ENCODE measurements at places on chromosomes 2 and 18.

DNA sequence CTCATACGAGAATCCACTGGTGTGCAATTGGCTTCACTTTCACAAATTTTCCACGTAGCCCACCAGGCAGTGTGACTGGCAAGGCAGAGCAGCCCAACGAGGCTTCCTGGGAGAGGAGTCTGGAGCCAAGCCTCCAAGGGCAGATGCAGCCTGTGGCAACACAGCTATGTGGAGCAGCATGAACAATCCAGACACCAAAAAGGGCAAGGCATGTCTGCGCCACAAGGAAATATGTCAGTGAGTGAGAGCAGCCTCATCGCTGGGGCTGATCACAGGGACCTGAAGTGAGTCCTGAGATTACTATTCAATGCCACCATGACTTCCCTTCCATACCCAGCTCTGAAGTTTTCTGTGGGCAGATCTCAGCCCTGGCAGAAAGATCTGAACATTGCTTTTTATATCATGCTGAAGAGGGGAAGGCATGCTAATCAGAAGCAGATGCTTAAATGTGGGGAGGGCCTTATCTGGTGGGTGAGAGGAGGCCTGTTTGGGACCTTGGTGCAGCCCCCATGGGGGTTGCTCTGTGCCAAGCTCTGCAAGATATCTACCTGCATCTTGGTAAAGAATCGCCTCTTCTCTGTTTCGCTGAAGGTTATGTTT, 40.0 kb upstream of the PUM2 start:
- no peak for DNase-seq

DNA sequence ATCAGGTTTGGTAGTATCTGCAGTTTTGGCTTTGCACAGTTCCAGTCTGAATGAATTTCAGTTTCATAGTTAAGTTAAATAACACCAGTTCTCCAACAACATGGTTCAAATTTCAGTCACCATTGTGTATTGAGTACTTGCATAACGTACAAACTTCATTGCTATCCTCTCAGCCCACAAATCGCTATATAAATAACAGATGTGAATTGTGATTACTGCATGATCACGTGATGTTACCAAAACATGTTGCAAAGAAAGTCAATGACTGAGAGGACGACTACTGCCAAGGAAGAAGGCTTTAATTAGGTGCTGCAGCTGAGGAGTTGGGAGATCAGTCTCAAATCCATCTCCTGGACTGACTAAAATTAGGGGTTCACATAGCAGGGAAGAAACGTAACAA, 48.2 kb downstream of the COL4A4 start:
- DNase-seq: no peak

DNA sequence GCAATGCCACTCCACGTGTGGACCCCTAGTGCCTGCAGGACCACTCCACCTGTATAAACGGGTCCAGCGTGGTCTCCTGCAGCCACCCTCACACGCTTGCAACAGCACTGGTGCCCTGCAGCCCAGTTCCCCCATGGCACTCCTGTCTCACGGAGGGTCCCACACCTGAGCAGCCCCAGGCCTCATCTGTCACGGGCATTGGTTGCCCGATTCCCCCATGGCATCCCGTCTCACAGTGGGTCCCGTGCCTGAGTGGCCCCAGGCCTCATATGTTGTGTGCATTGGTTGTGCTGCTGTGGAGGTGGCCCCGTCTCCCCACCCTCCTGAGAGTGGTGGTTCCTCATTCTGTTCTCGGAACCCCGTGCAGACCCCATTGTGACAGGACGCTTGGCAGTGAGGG, 43.4 kb downstream of the CTDP1 start:
- DNase-seq: no peak

- no peak for DNase-seq
Measured at GRCh38 chr2:74935975-74936391, 22.5 kb upstream of the POLE4 start.

DNA sequence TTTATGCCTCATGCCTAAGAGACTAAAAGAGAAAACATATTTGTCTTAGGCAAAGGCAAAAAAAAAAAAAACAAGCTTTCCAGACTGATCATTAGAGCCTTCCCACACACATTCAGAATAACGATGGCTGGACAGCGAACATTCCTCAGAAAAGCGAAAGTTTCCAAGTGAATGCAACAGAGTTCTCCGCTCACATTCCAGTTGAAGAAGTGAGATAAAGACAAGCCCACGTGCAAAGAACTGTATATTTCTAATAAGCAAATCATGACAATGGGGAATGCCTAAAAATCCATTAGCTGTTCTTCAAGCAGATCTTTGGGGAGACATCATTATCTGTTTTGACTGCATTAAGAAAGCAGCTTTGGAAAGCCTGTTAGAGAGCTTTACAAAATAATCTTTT, 347.9 kb downstream of the METTL4 start:
- no peak for DNase-seq

DNA sequence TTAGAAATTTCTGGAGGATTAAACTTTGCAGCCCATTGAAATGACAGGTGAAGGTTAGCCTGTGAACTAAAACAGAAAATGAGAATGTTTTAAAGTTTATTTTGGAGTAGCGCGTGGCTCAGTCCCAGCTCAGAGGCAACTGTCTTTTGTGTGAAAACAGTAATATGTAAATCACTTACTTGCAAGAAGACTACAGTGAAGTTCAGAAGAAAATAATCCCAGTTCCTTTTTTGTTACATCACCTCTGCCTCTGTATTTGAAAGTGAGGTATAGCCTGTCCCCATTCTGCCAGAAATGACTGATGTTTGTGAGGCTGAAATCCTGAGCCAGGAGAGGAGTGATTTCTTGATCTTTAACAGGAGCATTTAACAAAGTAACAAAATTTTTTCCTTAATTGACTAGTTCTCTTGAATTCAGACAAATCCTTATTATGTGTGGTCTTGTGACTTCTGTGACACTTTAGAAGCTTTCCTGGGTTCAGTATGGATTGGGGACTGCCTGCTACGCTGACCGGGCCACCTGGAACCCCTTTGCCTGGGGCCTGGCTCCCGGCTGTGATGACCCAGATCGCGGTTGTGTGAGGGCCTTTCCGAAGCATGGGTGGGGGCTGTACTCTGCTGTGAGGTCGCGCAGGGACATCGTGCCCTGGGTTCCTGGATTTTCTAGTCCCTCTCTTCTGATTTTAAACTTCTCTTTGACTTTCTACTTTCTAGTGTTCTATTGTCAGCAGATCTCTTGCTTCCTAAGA, 24.3 kb downstream of the TRAPPC12 start:
- no peak for DNase-seq

DNA sequence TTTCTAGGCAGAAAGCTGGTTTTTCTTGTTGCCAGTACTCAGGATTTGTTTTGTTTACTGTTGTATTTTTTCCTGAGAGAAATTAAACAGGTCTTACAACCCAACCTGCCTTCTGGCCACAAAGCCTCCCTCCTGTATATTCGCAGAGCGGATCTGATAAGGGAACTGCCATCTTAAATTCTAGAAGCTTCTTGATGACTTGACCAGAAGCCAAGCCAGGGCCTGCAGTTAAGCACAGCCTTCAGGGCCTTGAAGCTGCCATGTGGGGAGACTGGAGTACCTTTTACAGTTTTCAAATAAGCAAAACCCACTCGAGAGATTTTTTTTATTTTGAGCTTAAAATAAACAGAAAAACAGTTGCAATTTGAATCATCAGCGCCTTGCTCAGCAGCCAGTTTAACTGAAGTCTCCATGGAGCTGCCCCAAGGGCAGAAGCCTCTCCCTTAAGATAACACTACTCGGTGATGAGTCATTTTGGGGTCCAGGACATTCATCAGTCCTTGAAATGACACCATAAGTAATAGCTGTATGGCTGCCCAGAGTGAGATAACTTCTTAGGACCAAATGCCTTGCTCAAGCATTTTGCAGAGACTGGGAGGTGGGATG, 51.5 kb upstream of the PHLPP1 start:
- DNase-seq: no peak

- no peak for DNase-seq
Measured at GRCh38 chr18:46291149-46291548, 187.0 kb downstream of the HAUS1 start.

DNA sequence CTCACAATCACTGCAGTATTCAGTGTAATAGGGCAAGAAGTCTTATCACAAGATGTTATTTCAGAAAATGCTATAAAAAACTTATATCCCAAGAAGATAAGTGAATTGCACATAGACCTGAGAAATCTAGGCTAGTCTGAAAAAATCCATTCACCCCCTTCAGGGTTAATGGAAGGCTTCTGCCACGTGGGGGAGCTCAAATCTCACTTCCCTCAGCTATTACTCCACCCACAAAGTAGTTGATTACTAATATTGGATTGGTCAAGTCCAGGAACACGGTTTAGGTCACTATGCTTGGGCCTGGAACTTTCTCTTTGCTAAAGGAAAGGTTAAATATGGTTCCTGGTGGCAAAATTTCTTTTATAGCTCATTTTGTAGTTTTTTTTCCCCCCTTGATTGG, 51.2 kb upstream of the ADAM23 start:
- DNase-seq: no peak

GRCh38 chr2:191797942-191798876, 48.7 kb downstream of the CAVIN2 start:
- DNase-seq: no peak

GRCh38 chr2:2191110-2191707, 139.9 kb downstream of the MYT1L start:
- DNase-seq: no peak

- no peak for DNase-seq
Measured at GRCh38 chr2:207357216-207357615, 172.5 kb upstream of the CREB1 start.

- no peak for DNase-seq
Measured at GRCh38 chr2:16960579-16960978, 294.9 kb upstream of the CYRIA start.

DNA sequence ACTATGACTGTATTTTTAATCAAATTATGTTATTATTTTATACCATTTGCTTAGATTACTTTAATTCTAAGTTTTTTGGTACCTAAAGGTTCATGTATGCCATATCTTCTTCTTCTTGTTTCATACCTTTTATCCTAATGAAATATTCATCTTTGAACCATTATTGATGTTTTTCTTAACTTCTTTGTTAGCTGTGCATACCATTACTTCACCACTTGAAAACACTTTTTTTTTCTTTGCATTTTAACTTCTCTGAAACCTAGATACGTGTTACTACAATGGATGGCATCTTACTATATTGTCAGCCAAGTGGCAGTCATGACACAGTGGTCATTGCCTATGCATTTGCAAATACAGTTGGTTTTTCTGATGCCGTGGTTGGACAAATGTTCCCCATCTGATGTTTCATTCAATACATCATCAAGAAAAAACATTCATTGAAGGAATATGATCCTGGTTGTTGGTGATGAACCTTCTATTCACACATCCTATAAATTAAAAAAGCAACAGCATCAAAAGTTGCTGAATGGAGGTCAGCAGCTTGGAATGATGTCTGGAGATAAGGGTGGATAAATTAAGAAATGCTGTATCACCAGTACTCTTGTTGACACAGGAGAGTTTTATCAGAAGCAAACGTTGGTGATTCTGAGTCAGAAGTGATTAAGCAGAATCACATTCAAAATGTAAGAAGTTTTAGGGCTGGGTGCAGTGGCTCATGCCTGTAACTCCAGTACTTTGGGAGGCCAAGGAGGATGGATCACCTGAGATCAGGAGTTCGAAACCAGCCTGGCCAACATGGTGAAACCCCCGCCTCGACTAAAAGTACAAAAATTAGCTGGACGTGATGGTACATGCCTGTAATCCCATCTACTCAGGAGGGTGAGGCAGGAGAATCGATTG, 7.4 kb downstream of the IL36A start:
- DNase-seq: no peak

- DNase-seq: no peak
Measured at GRCh38 chr2:181785691-181786344, 105.5 kb upstream of the NEUROD1 start.

DNA sequence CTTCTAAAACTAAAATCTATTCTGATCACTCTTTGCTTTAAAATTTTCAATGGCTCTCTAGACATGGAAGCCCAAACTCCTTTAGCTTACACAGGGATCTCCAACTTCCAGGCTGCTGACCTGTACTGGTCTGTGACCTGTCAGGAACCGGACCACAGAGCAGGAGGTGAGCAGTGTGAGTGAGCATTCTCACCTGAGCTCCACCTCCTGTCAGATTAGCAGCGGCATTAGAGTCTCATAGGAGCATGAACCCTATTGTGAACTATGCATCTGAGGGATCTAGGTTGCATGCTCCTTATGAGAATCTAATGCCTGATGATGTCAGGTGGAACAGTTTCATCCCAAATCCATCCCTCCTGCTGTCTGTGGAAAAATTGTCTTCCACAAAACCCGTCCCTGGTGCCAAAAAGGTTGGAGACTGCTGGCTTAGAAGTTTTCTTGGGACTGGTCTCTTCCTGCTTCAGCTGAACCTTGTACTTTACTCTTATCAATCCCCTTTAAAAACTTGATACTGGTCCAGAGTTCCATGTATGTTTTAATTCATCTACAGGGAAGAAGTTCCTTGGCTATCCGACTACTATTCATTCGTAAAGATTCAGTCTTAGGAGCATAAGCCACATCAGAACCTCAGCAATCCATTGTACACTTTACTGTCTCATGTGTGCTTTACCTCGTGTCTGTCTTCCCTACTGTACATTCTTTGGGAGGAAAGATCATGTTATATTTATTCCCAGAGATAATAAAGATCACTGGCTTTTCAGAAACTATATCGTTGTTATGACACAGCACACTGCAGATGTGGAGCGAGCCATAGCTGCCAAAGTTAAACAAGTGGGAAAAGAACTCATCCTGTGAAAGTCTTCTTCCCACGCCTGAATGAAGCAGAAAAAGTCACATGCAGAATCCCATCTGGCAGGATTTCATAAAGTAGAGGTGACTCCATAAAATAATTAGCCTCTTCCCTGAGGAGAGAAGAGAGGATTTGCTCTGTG, 183.8 kb downstream of the LRATD1 start:
- DNase-seq: no peak

DNA sequence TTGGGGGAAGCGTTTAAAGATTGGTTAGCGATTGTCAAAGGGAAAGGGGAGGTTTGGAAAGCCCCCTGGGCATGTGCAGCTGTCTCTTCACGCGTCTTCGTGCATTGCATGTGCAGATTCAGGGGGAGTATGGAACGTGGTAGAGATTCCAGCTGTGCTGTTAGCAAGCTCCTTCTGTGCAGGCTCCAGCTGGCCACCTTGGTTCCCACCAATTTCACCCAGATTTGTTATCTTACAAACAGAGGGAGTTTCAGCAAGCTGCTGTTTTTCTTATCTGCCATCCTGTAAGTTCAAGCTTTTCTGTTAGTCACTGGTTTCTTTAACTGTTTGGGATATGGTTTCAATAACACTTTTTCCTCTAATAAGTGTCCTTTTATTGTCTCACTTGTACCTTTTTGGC, 30.4 kb downstream of the FARP2 start:
- DNase-seq: no peak

- no peak for DNase-seq
Measured at GRCh38 chr18:77899972-77900754, 650.5 kb downstream of the GALR1 start.

- DNase-seq: no peak
Measured at GRCh38 chr2:56806924-56807323, 623.1 kb downstream of the CCDC85A start.

- DNase-seq: no peak
Measured at GRCh38 chr18:12645254-12645653, 12.7 kb downstream of the SPIRE1 start.

DNA sequence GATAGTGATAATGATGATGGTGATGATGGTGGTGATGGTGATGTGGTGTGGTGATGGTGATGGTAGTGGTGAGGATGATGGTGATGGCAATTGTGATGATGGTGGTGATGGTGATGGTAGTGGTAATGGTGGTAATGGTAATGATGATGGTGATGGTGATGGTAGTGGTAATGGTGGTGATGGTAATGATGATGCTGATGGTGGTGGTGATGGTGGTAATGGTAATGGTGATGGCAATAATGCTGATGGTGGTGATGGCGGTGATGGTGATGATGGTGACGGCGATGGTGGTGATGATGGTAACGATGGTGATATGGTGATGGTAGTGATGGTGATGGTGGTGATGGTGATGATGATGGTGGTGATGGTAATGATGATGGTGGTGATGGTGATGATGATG, 45.0 kb downstream of the ALK start:
- no peak for DNase-seq

Measured in stimulated activated CD8-positive, alpha-beta memory T cell treated with anti-CD3 and anti-CD28 coated beads, Interleukin-12 subunit alpha, Interleukin-12 subunit beta, amount 100 ng/mL, for 1 hour (primary cell).